Stimulated activated CD4-positive, alpha-beta T cell treated with anti-CD3 and anti-CD28 coated beads, Interleukin-15, amount 100 ng/mL, for 1 hour (primary cell): ENCODE measurements at places on chromosomes 5 and 9.
A peak's percentile ranks its signal among the peaks of the same experiment; 100 is the strongest.

GRCh38 chr9:16884952-16885513, 14.6 kb upstream of the BNC2 start:
- DNase-seq, result no peak

GRCh38 chr5:181235689-181236366, 7.9 kb downstream of the RACK1 start:
- DNase-seq, result no peak

GRCh38 chr5:145806923-145807322, 28.2 kb downstream of the PRELID2 start:
- no peak for DNase-seq

DNA sequence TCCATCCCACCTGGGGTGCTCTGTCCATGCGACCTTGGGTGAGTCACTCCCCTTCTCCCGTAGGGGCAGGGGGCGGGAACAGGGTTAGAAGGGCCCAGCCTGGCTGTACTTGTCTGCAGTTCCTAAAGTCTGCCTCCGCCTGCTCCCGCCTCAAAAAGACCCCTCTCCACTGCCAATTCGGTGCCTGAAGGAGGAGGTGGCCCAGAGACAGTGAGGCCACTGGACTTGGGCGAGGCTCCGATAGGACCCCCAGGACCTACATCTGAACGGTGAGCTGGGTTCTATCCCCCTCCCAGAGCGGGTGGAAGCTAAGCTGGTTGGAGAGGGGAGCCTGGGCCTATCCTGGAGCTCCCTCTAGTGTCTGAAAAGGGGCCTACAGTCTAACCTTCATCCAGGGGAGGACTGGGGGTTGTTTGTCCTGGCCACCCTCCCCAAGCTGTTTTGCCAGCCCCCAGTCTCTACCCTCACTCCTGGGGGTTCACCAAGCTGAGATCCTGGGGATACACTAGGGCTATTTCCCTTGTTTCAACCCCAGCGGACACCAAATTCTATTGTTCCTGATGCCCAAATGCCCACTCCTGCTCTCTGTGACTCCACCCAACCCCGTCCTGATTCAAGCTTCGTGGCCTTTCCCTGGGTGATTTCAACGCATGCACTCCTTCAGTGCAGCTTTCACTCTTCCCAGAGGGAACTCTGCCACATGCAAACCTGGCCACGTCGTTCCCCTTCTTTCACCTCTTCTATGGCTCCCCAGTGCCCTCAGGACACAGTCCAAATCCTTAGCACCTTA, 6.1 kb upstream of the CRB2 start:
- DNase-seq, result peak; percentile 36

- no peak for DNase-seq
These were observed 4.8 kb upstream of the NOTCH1 start for GRCh38 chr9:136550439-136551289.

- DNase-seq, result no peak
These were observed 131.5 kb upstream of the PTCH1 start for GRCh38 chr9:95648225-95648624.

- no peak for DNase-seq
These were observed 327.0 kb upstream of the TNC start for GRCh38 chr9:115444959-115445358.

DNA sequence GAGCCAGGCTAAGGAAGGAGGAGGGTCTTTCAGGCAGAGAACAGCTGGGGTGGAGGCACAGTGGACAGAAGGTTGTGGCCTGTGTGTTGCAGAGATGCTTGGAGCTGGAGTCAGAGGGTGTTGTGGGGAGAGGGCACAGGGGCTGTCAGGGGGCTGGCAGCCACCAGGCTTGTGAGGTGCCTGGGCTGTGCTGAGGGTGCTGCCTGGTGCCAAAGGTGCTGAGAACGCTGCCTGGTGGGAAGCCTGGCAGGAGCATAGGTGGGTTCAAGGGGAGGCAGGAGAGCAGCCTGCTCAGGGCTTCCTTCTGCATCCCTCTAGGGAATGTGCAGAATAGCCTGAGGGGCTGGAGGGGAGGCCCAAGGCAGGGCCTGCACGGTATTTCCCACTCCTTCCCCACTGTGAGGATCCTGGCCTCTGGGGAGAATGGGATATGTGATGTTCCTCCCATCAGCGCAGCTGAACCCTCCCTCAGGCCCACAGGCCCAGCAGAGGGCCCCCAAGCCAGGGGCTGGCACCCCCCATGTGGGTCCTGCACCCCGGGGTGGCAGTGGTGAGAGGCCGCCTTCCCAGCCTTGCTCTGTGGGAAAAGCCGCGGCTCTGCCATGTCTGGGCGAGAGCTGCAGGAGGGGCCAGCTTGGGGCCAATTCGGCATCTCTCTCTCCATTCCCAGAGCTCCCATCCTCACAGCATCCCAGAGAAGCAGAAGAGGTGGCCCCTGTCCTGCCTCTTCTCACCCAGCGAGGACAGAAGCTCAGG, 76.3 kb downstream of the CACNA1B start:
- DNase-seq, result no peak

GRCh38 chr9:108953983-108954574, 19.9 kb downstream of the ABITRAM start:
- no peak for DNase-seq
